ENCODE measurements at places on chromosomes 6 and 20.

GRCh38 chr20:54643761-54644160 lies 168.4 kb downstream of the DOK5 start:
- DNase-seq: no peak

GRCh38 chr20:51639206-51639832 lies 96.8 kb upstream of the NFATC2 start:
- DNase-seq: no peak

GRCh38 chr6:29760328-29760727 lies 37.1 kb downstream of the HLA-F start:
- no peak for DNase-seq

GRCh38 chr6:81606965-81607381 lies 145.5 kb downstream of the TENT5A start:
- DNase-seq: no peak

DNA sequence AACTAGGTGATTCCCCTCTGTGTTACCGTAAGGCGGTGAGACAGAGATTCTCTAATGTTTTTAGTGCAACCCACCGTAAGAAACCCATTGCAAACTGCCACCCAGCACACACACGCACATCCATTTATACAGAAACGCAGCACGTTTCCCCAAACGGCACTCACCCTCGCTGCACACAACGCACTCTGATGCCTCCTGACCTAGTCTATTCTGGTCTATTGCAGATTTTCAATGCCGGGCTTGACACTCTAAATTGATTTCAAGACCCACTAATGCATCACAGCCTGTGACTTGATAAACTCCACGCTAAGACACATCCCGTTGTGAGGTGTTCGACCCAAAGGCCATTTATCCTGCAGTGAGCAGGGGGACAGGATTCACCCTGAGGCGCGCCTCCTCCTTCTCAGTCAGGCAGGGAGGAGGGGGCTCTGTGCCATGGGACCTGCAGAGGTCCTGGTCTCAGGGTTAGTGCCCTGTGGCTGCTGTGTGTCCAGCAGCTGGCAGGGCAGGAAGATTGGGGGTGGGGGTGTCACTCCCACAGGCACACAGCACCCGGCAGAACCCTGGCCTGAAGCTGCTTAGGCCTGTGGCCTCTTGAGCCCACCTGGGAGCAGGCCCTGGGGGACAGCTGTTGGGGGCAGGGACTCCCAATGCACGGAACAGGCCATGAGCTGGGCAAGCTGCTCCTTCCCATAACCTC lies 335.6 kb downstream of the PREX1 start:
- DNase-seq: no peak

- DNase-seq: no peak
These were observed 59.1 kb upstream of the SMOC2 start for GRCh38 chr6:168381726-168382458.

DNA sequence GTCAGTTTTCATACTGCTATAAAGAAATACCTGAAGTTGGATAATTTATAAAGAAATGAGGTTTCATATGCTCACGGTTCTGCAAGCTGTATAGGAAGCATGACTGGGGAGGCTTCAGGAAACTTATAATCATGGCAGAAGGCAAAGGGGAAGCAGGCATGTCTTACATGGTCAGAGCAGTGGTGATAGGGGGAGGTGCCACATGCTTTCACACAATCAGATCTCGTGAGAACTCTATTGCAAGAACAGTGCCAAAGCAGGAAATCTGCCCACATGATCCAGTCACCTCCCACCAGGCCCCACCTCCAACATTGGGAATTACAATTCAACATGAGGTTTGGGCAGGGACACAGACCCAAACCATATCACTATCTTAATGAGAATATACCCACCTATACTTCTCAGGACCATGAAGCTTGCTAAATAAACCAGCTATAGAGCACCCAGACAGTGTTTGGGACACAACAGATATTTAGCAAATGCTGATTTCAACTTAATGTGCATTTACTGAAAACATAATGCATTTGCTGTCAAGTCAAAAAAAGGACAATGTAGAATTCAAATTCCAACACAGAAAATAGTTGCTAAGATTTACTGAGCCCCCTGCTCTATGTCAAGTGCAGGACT lies 63.8 kb downstream of the TNFRSF21 start:
- no peak for DNase-seq

DNA sequence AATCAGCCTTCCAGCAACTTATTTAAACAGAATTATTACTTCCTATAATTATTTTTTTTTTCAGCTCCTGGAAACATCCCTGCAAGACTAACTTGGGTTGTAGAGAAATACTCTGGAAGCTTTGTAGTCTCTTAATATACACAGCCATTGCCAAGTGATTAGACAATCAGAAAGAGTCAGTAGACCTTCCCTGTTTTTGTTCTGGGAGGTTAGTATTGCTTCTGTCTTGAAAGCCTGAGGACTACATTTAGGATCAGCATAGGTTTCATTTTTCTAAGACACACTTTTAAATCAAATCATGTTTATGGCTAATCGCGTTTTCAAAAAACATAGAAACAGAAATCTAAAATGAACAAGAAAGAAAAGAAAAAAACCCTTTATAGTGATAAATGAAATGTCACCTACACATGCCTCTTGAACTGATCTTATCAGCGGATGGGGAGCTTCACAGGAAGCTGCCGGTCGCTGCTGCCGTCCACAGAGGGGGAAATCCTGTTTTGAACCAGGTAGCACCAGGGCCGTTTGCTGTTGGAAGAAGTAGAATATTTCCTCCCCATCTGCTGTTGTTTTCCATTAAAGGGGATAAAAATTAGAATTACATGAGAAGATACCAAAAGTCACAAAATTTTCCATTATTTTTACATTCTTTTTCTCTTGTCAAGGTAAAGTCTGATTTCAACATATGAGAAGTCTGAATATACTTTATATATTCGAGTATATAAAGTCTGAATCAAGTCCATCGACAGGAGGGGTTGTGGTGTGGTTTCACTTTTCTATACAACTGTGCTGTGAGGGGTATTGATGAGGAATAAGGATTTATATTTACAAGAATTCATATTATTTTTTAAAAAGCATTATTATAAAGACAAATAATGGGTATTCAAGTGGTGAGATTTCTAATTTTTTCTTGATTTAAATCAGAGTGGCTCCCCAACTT lies 94.6 kb downstream of the ARMC2 start:
- DNase-seq: peak; percentile 72

- no peak for DNase-seq
These were observed 10.1 kb upstream of the PGC start for GRCh38 chr6:41757271-41757670.

- DNase-seq: no peak
These were observed 16.1 kb downstream of the HIVEP1 start for GRCh38 chr6:12028213-12028612.

DNA sequence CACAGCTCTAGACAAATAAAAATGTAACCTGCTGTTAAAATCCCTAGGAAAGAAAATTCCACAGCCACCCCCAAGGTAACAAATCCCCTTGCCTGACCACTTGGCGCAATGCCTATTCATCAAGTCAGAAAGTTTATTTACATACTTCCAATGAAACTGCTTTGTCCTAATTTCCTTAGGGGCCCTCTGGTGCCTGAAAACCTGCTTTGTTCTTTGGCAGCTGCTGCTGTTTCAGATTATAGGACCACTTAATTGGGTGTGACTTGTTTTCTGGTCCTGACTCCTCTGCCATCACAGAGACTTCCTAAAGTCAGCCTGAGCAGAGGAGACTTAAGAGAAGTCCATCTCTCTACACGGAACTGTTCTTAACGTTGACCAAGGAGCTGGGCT lies 323.6 kb downstream of the UBE3D start:
- DNase-seq: no peak

- DNase-seq: no peak
These were observed 117.0 kb downstream of the SLC16A10 start for GRCh38 chr6:111204305-111204704.

DNA sequence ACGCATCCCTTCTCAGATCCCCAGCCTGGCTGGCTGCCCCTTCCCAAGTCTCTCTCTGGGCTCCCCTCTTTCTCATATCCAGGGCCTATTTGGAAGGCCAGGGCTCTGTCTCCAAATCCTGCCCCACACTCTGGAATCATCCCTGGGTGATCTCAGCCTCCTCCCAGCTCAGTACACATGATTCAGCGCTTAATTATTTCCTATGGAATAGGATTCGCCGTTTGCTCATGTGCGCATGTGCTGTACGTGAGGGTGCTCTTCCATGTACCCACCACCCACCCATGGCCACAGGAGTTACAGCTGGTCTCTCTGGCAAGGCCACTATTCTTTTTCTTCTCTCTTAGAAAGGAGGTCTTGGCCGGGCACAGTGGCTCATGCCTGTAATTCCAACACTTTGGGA lies 81.7 kb upstream of the FOXP4 start:
- DNase-seq: no peak

All from central memory CD4-positive, alpha-beta T cell (primary cell).